H9 (cell line): ENCODE measurements at places on chromosomes 13 and 19.

DNA sequence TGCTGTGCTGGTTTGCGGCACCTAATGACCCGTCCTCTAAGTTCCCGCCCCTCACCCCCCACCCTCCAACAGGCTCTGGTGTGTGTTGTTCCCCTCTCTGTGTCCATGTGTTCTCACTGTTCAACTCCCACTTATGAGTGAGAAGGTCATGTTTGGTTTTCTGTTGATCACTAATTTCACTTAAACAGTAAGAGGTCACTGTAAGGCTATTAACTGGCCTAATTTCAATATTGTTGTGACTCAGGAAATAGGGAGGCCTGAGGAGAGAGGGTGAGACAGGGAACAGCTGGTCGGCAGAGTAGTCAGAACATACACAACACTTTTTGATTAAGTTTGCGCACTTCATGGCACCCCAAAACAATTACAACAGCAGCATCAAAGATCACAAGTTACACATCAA is 15.6 kb downstream of the TUBGCP3 start:
- DNase-seq, result no peak

DNA sequence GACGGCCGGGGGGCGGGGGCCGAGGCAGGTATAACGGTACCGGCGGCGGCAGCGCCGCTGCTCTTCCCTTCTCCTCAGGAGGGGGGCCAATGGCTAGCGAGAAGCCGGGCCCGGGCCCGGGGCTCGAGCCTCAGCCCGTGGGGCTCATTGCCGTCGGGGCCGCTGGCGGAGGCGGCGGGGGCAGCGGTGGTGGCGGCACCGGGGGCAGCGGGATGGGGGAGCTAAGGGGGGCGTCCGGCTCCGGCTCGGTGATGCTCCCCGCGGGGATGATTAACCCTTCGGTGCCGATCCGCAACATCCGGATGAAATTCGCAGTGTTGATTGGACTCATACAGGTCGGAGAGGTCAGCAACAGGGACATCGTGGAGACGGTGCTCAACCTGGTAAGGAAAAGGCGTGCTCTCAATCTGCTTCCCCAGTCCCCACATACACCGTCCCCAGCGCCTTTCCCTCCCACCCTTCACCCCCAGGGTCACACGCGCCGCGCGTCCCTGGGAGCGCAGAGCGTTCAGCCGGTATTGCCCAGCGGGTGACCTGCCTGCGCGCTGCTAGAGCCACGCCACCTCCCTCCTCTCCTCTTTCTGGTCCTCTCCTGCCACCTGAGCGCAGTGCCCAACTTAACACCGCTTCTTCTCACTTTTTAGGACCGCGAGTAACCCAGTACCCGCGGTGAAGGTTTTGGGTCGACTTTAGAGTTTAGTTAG is 814 bp downstream of the NBEA start:
- DNase-seq, result peak; percentile 68

DNA sequence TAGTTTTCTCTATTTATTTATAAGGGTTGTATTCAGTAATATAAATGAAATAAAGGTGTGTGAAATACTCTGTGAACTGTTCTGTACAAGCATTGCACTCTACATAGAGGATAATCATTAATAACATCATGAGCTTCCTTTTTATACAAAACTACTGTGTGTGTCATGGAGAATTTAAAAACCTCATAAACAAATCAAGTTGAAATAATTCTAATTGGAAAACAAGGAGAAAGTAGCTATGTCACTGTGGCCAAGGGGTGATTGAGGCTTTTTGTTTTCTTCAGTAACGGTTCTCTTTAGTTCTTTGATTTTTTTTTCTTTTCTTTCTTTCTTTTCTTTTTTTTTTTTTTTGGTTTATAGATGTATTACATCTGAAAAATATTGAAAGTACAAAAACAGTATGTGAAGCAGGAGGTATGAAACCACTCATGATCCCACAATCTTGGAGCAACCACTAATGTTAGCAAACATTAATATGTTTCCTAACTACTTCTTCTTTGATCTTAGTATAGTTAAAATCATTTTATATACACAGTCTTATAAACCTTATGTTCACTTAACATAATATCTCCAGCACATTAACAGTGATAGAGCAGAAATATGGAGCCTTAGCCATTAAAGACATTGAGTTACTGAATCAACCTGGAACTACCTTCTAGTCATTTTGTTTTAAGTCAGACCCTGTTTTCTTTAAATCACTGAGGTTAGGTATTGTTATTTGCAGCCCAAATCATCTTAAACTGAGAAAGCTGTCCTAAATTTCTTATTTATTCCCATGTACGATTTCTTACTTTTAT is 45.4 kb downstream of the WDFY2 start:
- DNase-seq, result no peak

DNA sequence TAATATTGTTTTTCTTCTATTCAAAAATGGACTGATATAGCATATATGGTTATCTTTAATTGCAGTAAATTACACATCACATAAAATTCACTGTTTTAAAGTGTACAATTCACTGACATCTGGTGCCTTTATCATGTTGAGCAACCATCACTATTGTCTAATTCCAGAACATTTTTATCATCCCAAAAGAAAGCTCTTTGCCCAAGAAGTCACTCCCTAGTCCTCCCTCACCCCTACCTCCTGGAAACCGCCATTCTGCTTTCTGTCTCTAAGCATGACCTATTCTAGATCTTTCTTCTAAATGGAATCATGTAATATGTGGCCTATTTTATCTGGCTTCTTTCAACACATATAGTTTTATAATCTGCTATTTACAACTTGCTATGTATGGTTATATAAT is 525.6 kb downstream of the DCT start:
- DNase-seq, result no peak

DNA sequence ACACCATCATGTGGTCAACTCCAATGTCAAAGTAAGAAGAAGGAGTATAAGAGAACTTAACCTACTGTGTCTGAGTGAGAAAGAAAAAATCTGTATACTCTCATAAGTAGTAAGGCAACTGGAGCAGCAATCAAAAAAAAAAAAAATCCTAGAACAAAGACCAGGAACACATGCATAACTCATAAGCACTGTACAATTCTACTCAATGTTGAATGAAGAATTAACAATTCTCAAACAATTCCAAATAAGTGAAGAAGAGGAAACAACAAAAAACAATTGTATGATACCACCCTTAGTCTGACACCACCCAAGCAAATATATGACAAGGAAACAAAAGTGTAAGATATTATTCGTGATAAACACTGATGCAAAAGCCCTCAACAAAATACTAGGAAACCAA is 24.6 kb downstream of the ZNF160 start:
- DNase-seq, result no peak

DNA sequence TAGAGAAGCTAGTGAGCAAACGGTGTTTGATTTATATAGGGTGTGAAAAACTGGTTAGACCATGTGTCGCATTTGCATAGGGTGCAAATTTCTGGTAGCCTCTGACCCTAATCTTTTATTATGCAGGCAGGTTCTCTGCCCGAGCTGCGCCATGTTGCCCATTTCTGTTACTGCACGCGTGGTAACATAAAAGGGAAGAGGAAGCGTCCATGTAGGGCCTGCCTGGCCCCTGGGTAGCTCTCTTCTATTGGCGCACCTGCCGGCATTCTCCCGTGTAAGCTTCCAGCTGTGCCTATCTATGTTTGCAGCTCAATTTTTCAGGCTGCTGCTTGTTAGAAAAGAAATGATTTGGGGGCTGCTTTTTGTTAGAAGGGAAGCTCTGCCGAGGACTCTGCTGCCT is 14.0 kb upstream of the CD70 start:
- no peak for DNase-seq

DNA sequence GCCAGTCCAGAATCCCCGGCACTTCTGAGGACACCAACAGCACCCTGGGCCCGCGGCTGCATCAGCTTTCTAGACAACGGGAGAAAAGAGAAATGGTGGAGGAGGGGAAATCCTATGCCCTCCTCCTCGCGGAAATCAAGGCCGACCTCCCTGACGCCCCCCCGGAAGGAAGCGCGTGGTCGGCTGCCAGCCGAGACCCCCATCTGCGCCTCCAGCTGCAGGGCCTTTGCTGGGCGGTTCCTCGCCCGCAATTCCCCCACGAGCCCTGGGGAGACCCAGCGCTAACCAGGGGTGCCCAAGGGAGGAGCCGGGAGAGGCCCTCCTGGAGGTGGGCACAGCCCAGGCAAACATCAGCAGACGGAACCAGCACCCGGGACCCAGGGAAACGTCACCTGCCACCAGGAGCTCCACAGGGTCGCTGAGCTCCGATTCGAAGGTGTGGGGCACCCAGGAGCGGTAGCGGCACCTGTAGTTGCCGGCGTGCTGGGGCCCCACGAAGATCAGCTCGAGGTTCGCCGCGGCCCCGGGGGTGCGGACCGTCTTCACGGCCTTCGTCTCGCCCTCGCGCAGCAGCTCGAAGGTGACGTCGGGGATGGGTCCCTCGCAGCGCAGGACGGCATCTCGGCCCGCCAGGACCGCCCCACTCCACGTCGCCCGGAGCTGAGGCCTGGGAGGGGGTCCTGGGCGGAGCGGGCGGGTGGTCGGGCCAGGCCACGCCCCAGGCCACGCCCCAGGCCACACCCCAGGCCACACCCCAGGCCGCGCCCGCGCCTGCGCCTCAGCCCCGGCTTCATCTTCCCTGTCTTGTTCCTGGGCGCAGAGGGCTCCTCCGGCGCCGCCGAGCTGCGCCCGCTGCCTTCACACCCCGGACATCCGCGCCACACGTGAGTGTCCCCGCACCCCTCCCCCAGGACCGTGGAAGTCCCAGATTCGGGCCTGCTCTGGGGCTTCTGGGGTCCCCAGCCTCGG is 6.0 kb downstream of the A1BG start:
- DNase-seq, result peak; percentile 82

GRCh38 chr19:42235181-42235580 is 7.2 kb downstream of the GSK3A start:
- DNase-seq, result no peak

DNA sequence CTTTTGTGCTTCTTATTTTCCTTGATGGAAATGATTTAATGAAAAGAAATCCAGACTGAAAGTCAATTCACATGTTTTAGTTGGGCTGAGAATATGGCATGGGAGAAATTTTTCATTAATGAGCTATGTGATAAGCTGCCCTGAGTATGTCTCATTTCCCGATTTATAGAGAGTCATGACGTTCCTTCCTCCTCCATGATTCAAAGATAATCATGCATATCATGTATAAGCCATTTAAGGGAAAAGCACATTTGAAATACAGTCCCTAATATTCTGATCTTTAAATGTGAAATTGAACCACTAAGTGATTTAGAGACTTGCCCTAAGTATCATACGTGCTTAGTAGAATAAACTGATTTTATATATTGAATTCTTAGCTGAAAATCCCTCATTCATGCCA is 840.9 kb downstream of the PCDH17 start:
- no peak for DNase-seq

DNA sequence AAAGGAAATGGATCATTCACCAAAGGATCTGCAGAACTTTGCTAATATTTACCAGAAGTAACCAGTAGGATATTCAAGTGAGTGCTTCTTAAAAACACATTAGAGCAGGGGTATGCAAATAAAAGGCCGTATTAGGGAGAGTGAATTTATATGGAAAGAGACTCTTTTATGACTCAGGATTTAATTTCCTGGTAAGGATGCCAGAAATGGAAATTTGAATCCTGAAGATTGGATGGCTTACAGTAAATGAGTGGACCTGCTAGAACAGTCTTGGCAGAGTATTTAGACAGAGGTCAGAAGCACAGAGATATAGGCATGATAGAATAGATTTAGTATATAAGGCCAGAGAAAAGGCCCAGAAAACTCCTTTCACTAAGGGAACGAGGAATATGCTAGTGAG is 201.6 kb downstream of the SLITRK5 start:
- no peak for DNase-seq

GRCh38 chr13:72523049-72523448 is 204.4 kb downstream of the MZT1 start:
- DNase-seq, result no peak
